ENCODE measurements at places on chromosomes 12 and 14.

GRCh38 chr14:70651522-70651921 lies 9.8 kb downstream of the TTC9 start:
- DNase-seq, result no peak

DNA sequence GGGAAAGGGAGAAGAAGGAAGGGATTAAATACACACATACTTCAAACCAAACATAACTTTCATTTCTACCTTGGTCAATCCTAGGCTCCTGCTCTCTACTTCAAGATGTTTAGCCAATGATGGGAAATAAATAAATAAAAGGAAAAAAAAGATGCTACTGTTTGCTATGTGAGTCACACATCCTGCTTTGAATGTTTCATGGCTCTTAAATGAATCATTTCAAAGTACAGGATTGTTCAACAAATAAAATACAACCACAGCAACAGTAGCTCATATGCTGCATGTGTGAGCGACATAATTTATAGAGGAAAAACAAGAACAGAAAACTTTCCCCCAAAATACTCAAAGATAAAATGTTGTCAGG lies 54.3 kb upstream of the NPFF start:
- DNase-seq, result peak; percentile 95

DNA sequence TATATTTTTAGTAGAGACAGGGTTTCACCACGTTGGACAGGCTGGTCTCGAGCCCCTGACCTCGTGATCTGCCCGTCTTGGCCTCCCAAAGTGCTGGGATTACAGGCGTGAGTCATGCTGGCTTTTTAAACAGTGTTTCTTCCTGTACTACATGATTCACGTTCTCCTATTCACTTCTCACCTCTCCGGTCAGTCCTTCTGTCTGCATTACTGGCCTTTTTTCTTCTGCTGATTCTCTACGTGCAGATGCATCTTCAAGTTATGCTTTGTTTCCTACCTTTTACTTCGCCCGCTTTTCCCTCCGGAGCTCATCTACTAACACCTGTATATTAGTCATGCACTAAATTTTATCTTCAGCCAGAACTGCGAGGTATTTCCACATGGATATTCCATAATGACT lies 296.2 kb upstream of the FLRT2 start:
- peak; percentile 19 for DNase-seq

- DNase-seq, result no peak
Observed at GRCh38 chr12:42343721-42344120, 17.8 kb downstream of the PPHLN1 start.

GRCh38 chr12:31363416-31363809 lies 37.5 kb upstream of the SINHCAF start:
- no peak for DNase-seq

- no peak for DNase-seq
Observed at GRCh38 chr14:95137164-95137803, 20.0 kb downstream of the DICER1 start.

GRCh38 chr12:16913832-16914490 lies 308.0 kb upstream of the LMO3 start:
- no peak for DNase-seq

DNA sequence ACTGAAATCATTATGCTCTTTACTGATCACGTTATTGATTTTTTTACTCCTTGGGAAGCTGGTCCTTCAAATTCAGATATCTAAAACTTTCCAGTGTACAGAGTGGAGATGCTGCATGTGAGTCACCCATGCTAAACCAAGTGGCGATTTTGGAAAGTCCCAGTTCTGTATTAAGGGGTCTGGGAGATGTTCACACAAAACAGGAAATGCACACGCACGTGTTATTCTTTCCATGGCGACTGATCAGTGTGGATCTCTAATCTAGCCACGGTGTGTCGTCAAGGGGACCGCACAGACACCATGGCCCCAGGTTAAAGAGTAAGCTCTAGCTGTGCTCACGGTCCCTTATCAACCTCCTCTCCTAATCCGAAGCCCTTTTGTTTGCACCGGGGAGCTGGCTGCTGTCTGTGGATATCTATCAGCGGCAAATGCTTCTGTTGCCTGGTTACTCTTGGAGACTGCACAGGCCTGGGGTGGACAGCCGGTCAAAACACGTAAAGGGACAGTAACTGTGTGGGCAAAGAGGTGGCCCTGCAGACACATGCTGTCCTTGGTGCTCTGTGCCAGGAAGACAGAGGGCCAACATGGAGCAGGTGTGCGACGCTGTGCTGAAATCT lies 96.6 kb downstream of the RIMBP2 start:
- no peak for DNase-seq

- DNase-seq, result peak; percentile 47
Observed at GRCh38 chr14:74913986-74914573, 9.0 kb downstream of the RPS6KL1 start.

- DNase-seq, result no peak
Observed at GRCh38 chr12:103727638-103728037, 113.4 kb downstream of the NT5DC3 start.

DNA sequence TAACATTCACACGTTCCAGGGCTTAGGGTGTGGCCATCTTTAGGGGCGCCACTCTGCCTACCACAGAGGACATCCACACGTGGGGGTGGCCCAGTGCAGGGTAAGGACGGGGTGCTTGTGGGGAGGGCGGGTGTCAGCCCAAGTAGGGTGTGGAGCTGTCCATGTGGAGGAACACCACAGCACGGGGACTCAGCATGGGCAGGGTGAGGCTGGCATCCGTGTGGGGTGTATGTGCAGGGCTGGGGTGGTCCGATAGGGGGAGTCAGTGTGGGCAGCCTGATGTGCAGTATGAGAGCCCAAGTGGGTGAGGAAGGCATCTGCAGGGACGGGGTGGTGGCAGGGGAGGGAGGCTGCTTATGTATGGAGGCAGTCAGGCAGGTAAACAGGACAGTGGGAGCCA lies 17.7 kb downstream of the PSMC1 start:
- DNase-seq, result peak; percentile 14

GRCh38 chr14:75612157-75612556 lies 33.7 kb downstream of the FLVCR2 start:
- DNase-seq, result no peak

DNA sequence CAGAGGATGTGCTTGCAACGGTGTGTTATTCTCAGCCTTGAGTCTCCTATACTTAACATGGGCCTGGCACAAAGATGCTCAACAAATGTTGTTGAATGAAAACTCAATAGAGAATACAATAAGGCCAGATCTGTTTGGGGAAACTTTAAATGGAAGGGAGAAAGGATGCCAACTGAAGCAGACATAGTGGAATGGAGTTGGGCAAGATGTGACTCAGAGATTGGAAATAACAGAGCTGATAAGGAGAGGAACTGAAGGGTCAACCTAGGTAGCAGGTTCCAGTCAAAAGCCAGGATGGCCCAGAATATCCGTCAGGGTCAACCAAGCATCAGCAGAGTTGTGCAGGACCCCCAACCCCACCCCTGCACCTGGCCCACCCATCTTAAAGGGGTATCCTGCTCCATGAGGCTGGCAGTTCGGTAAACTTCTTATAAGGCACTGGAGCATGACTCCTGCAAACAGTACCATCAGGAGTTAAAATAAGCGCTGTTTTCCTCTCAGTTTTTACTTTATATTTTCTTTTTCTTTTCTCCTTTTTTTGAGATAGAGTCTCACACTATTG lies 1.1 kb upstream of the BCDIN3D start:
- no peak for DNase-seq

DNA sequence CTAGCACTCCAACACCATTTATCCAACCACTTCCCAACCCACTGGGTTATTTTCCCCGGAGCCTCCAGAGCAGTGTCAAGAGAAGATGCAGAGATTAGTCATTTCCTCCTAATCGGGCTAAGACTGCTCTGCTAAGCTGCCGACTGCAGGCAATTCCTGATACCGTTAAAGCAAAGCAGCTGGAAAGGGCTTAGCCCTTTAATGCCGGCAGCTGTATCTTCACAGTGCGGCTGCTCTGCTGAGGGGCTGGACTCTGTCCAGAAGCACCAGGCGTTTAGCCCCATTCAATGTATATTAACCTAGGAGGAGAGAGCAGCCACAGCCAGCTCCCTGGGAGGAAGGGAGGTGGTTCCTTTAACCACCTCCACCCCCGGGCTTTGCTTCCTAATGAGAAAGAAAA lies 11.1 kb downstream of the AQP6 start:
- peak; percentile 53 for DNase-seq

GRCh38 chr12:56031987-56032386 lies 9.7 kb upstream of the RPS26 start:
- DNase-seq, result no peak

DNA sequence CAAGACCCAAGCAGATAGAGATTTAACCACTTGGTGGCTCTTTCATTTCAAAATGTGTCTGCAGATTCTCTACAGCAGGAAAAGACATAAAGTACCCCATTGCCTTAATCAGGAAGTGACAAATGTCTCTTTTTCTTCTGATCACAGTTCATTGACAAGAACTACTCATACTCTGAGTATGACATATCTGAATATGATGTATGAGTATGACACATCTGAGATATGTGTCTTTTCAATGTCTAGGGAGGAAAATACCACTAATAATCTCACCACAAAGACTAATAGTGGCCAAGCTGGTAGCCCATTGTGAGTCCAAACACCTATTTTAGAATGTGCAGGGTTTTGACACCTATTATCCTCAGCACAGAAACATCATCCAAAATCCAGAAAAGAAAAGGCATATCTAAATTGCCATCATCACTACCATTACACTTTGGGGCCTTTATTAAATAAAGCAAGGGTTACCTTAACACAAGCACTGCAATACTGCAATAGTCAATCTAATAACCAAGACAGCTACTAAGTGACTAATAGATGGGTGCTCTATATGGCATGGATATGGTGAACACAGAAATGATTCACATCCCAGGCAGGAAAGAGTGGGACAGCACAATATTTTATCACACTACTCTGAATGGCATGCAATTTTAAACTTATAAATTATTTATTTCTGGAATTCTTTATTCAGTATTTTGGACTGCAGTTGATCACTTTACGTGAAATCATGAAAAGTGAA lies 243.7 kb upstream of the FAR2 start:
- DNase-seq, result no peak

GRCh38 chr12:509500-509899 lies 49.8 kb downstream of the B4GALNT3 start:
- peak; percentile 63 for DNase-seq

- DNase-seq, result no peak
Observed at GRCh38 chr12:72219937-72220336, 52.2 kb upstream of the TRHDE start.

DNA sequence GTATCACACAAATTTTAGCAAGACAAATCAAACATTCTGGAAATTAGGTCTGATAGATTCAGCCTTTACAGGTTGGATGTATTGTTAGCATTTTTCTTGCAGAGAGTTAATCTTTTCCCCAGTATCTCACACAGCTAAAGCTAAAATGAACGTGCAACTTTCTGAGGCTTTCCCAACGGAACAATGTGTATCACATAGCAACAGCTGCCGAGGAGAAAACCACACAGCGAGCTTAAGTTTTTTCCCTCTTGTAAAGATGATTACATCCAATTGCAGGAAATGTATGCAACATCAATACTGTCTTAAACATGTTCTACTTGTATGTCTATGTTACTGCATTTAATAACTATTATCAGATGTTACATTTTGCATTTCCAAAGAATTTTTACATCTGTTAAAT lies 182.2 kb downstream of the CCDC59 start:
- DNase-seq, result no peak

DNA sequence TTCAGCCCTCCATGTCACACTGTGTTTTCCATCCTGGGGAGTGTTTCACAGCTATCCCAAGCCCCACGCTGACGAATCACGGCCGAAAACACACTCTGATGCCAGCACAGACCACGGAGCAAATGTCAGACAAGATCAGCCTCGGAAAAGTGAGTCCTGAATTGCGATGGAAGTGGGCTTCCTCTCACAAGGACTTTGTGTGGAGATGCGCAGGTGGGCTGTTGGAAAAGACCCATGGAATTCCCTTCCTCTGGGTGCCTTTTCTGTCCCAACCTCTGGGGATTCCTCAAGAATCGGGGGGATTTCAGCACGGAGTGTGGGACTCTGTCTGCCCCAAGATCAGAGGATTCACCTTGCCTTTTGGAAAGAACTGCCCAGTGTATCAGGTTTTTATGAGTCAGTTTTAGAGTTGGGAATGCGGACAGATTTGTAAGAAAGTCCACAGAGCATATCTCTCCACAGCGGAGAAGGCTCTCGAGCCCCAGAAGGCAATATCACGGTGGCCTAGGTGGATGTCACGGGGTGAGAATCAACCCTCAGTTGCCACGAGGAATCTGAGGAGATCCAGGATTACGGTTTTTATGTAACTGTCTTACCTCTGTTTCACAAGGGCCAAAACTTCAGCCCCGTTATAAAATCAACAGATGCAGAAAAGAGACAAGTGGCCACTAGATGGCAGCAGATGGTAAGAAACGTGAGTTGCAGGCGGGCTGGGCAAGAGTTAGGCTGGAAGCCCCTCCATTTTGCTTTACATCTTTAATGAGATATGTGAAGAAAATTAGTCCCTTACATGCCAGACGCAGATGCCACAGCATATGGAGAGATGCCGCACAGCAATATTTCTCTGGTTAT lies 201.9 kb downstream of the DAD1 start:
- DNase-seq, result peak; percentile 66

DNA sequence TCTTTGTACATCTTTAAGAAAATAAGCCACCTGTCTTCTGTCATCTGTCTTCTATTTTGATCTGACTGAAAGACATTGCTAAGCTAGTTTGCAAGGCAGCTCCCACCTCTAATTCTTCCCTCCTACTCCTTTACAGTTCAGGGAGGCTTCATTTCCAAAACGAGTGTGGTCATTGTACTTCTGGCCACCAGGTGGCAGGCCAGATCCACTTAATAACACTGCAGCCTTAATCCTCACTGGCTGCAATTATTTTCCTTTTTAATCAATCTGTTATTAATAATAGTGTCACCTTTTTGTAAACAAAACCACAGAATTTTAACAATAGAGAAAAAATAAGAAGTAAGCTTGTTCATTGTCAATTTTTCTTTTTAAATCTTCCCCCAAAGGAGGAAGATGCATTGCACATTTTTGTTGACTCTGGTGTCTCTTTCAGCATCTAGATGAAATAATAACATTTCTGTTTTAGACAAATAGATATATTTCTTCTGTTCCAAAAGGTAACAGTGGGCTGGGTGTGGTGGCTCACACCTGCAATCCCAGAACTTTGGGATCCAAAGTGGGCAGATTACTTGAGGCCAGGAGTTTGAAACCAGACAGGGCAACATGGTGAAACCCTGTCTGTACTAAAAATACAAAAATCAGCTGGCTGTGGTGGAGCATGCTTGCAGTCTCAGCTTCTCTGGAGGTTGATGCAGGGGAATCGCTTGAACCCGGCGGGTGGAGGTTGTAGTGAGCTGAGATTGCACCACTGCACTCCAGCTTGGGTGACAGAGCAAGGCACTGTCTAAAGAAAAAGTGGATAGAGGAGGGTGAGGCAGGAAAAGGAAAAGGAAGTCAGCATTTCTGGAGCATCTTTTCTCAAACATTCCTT lies 23.3 kb downstream of the GABARAPL1 start:
- DNase-seq, result peak; percentile 70

All from SW 1271 (cell line).